Panc1 (cell line): ENCODE measurements at places on chromosomes 16 and 17.

GRCh38 chr17:3935825-3936355 lies 19.6 kb upstream of the P2RX1 start:
- no peak for DNase-seq

DNA sequence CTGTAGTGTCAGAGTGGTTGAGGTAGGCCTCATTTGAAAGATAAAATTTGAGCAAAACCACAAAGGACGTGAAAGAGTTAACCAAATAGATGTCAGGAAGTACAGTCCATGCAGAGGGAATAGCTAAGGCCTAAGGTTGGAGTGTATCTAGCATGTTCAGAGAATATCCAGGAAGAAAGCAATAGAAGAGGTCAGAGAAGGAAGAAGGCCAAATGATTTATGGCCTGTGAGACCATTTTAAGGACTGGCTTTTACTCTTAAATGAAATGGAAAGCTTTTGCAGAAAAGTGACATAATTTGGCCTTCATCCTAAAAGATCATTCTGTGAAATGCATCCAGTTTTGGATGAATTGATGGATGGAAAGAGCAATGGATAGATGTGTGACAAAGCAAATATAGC lies 116.5 kb downstream of the NLK start:
- no peak for DNase-seq

- no peak for DNase-seq
Measured at GRCh38 chr16:21526923-21527807, 72.2 kb upstream of the METTL9 start.

- no peak for DNase-seq
Measured at GRCh38 chr17:42798011-42798382, 507 bp downstream of the COA3 start.

GRCh38 chr17:72976971-72977770 lies 115.3 kb downstream of the SLC39A11 start:
- no peak for DNase-seq

GRCh38 chr16:76946879-76947278 lies 244.1 kb upstream of the MON1B start:
- no peak for DNase-seq

DNA sequence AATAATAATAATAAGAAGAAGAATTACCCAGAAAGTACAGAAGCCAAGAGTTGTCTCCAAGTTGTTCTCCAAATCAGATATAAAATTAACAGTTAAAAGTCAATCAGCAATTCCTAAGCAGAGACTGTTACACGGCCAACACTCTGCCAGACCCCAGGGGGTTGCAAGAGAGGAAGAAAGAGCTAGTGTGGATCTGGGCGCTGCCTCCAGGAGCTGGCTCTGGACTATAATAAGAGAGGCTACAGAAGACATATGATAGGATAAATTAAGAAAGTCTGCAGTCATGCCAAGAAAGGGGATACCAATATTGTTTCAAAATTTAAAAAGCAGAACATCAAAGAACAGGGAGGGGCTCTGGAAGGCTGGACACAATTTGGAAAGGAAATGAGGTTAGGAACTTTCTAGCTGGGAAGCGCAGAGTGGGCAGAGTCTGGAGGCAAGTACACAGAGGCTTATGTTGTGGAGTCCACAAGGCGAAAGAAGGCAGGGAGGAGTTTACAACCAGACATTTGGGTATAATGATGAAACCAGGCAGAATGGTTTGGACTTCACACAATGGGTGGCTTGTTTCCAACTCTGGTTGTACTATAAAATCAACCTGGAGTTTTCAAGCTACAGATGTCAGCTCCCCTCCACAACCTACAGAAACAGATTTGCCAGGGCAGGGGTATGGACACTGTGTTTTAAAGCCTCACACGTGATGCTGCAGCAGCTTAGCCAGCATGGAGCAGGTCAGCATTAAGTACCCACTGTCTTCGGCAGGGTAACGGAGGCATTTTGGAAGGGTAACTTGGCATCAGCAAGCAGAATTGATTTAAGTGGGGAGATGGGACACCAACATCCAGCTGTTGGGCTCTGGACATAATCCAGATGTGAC lies 49.4 kb downstream of the SLC39A11 start:
- no peak for DNase-seq

GRCh38 chr17:47999582-47999981 lies 28.7 kb downstream of the CDK5RAP3 start:
- no peak for DNase-seq

DNA sequence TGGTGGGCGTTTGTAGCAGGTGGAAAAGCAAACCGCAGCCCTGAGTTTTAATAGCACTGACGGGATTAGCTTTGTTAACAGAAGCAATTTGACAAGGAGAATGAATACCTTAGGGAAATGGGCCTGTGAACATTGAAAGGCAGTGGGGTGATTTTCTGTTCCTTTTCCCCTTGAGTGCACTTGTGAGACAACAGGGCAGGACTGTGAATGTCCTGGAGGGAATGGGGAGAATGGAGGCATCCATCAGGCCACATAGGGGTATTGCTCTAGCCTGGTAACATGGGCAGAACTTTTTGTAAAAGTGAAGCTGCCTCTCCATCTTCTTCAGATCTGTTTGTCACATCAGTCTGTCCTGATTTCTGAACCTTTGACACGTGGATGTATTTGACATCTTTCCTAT lies 26.2 kb downstream of the USP43 start:
- DNase-seq, result no peak

GRCh38 chr16:9311303-9311954 lies 220.0 kb downstream of the HAPSTR1 start:
- DNase-seq, result no peak

DNA sequence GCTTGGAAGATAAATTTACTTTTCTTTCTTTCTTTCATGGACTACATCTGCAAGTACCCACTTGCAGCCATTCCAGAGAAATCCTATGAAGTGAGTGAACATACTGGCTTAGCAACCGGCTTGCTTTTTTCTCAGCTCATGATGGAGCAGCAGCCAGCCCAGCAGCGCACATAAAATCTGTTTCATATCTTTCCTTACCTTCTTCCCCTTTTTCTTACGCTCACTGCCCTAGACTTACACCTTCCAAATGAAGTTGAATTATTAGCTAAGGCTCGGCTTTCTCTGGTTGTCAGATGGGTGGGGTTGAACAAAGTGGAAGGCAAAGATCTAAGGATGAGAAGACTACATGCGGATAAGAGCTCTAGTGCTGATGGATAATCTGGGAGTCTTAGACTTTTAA lies 13.9 kb upstream of the ABCA8 start:
- DNase-seq, result no peak

- DNase-seq, result peak; percentile 15
Measured at GRCh38 chr16:72066747-72067146, 3.7 kb downstream of the HPR start.

DNA sequence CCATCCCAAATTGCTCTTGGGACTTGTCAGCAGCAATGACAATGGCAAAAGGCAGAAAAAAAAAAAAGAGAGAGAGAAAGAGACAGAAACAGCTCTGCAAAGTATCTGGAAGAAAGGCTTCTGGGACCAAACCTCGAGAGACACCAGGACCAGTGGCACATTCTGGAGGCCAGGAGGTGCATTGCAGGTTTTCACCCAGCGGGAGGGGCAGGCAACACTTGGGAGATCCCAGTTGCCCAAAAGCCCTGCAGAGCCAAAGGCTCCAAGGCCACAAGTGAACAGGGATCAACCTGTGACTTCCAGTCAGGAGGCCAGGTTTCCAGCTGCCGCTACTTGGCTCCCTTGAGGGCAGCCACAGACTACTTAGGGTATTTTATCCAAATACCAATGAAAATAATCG lies 110.8 kb upstream of the CDH5 start:
- no peak for DNase-seq

DNA sequence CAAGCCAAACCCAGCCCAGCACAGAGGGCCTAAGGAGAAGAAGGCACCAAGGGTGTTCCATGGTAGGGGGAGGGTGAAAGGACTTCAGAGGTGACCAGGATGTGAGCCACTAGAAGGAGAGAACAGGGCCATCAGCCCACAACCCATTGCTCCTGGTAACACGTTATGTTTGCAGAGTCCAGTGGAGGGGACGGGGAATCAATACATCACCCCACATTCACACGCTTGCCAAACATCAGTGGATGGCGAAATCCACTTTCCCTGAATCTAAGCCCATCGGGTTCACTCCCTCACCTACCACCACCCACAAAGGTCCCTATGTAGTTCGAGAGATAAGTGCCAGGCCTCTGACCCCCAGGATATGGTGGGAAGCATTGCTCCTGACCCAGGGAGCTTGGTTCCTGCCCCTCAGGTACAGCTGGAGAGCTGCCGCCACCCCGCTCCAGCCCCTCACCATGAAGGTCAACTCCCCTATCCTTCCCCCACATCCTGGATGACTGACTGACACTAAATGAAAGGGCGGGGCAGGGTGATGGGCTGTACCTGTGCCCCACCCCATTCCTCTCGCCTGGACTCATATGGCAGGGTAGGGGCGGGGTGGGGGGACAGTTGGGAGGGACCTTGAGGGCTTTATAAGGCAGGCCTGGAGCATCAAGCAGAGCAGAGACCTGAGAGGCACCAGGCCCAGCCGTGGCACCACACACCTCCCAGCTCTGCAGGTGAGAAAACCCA lies at the start of gene GAST:
TSS of gene GAST (plus strand) at position 663 of the 732 bp plus-strand sequence. CDS start 3,106 bp downstream, outside the sequence.
- no peak for DNase-seq

DNA sequence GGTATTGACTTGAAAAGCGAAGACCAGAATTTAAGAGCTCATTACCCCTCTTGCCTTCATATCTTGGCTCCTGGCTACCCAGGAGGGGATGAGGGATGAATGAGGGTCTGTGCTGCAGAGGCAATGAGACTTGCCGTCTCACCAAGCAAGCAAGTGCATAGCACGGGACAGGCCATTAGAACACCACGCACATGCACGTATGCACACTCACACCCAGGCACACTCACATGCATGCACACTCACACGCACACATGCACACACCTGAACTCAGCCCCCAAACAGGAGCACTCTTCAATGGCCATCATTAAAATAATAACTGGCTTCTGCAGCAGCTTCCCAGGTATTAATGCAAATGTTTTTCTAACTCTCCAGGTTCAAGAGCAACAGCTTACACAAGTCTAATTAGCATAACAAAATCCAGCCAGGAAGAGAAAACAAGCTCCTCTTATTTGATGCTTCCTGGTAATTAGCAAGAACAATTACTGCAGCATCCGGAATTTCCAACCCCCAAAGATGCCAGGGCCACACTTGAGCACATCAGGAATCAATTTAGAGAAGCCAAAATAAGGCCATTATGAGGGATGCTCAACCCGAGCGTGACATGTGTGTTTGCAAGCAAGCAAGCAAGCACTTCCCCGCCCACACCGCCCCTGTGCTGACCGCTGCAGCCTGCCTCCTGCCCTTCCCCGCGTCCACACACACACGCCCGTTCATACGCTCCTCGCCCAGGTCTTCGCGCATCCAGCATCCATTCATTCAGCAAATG lies 171.6 kb upstream of the TNRC6C start:
- no peak for DNase-seq

- no peak for DNase-seq
Measured at GRCh38 chr17:4086041-4086483, 56.8 kb downstream of the ZZEF1 start.

DNA sequence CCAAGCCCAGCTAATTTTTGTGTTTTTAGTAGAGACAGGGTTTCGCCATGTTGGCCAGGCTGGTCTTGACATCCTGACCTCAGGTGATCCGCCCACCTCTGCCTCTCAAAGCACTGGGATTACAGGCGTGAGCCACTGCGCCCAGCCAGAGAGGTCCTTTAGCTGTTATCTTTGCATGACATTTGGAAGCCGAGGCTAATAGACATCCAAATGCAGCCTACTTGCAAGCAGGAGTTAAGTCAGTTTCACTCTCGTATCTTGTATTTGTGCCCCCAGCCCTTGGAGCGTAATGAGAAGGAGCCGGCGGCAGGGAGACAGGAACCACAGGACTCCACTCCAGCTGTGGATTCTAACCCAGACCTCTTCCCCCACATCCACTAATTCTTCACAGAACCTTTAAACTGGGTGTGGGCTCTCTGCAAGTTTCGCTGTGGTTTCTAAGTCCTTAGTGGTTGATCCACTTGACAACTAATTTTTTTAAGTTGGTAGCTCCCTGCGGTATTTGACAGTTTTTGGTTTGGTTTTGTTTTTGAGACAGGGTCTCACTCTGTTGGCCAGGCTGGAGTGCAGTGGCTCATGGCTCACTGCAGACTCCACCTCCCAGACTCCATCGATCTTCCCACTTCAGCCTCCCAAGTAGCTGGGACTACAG lies 3.1 kb upstream of the CYTH1 start:
- no peak for DNase-seq

GRCh38 chr16:54031107-54031760 lies 255.4 kb downstream of the IRX3 start:
- no peak for DNase-seq
